Caki2 (cell line): ENCODE measurements at places on chromosomes 5 and 9.

DNA sequence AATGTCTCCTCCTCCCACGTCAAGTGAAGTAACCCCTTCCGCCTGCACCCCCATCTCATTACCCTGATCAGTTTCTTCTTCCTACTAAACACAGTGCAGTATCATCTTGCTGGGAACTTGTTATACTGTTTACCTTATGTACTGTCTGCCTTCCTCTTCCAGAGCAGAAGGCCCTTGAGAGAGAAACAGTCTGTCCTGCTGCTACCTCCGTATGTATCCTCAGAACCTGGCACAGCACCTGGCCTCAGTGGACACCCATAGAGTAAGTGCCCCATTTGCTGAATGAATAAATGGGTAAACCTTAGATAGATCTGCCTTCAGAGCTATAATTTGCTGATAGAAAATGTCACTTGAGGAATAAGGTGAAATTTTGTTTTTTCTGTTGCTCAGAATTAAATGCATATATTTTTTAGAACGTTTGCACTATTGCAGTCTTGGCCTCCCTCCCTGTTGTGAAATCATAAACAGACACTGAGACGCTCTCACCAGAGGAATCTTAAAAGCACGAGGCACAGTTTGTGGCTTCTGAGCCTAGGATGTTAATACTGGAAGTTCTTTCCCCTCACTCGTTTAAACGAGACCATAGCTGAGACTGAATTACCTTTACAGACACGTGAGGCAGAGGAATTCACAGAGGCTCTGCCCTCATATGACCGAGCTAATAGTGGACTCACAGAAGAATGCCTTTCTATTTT lies 223.1 kb upstream of the DAP start:
- no peak for DNase-seq

DNA sequence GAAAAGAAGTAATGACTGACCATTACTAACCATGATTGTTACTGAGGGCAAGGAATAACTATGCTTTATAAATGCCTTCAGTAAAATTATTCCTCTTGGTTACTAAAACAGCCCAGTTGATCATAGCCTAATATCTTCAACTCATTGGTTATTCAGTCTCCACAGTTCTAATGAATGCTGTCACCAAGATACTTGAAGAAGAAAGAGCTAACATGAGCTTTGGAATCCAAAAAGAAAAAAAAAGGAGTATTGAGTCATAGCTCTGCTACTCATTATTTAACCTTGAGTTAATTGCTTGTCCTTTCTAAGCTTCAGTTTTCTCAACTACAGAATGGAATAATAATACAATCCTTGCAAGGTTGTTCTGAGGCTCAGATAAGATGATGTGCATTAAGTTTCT lies 187.7 kb downstream of the BRINP1 start:
- no peak for DNase-seq

DNA sequence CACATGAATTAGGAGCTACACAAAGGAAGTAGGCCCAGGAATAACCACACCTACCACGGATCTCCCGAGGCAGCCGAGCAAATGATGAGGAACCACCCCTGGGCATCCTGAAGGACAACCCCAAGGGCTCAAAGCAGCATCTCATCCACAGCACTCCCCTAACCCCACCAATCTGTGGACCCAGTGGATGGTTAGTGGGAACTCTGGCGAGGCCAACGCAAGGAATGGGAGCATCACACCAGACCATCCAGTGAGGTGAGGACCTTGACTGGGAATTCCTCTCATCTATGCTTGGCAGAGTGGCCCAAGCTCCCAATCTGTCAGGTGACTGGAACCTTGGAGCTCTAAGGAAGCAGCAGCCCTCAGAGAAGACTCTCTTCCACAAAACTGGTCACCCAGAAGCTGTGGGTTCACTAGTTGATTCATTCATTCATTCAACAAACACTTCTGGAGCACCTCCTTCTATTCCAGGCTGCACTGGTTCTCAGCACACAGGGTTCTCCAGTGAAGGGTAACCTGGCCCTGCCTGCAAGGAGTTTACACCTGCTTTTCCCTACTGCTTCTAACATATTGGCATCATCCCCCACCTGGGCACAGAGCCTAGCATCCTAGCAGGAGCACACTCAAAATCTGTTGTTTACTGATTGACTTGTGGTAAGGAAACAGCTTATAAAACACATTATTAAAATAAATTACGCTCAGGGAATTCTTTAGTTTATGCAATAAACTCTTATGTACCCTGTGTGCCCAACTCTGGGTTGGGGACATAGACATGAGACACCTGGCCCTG lies 4.9 kb downstream of the ACSL6 start:
- no peak for DNase-seq

DNA sequence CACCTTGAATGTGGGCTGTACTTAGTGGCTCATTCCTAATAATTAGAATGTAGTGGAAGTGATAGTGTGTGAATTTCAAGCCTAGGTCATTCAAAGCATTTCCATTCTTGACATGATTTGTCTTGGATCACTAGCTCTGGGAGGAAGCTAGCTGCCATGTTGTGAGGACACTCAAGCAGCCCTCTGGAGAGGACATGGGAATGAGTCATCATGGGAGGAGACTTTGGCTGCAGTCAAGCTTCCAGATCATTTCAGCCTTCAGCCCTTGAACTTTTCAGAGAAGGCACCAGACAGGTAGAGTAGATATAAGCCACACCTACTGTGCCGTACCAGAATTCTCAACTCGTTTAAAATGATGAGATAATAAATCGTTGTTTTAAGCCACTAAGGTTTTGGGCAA lies 506.9 kb downstream of the ZNF608 start:
- DNase-seq, result no peak

DNA sequence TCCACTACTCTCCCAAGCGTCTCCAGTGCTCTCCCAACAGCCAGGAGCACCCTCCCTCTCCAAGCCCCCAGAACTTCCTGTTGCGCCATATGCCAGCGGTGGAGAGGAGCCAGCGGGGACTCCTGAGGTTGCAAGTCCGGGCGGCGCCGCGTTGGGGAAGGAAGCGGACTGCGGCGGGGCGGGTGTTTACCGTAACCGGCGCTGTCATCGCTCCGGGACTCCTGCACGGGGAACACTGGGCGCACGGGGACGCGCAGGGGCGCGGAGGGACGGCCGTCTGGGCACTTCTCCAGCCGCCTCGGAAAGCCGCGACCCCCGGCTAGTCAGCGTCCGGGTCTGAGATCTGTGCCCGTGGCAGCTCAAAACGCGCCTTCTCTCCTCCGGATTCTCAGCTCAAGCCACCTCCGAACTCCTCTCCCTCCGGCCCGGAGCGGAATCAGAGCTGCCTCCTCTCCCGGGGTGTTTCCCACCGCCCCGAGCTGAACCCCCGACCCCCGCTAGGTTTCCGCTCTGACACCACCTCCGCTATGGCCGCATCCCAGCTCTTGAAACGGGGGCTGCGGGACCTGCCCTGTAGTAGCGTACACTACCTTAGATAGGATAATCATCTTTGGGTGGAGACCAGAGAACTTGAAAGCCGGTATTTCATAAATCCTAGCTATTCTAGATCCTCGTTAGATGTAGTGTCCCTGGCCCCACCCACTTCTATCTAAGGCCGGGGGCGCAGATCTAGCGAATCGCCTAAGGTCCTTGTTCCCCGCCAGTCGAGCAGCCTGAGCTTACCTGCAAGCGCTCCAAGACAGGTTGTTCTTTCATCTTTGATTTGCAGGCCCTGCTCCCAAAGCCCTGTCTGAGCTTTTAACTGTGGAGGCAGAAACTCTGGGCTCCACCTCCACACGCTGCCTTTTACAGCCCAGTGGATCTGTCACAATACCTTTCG lies at the start of gene TRPM6:
TRPM6 (minus strand) TSS at position 881 of the 940 bp plus-strand sequence; CDS start at position 816, 65 bp downstream.
- peak; percentile 37 for DNase-seq

GRCh38 chr5:126852091-126852571 lies 75.2 kb downstream of the LMNB1 start:
- DNase-seq, result no peak

GRCh38 chr5:103444333-103445038 lies 118.1 kb downstream of the NUDT12 start:
- DNase-seq, result no peak

- no peak for DNase-seq
Observed at GRCh38 chr9:37788332-37788731, 3.5 kb upstream of the EXOSC3 start.

DNA sequence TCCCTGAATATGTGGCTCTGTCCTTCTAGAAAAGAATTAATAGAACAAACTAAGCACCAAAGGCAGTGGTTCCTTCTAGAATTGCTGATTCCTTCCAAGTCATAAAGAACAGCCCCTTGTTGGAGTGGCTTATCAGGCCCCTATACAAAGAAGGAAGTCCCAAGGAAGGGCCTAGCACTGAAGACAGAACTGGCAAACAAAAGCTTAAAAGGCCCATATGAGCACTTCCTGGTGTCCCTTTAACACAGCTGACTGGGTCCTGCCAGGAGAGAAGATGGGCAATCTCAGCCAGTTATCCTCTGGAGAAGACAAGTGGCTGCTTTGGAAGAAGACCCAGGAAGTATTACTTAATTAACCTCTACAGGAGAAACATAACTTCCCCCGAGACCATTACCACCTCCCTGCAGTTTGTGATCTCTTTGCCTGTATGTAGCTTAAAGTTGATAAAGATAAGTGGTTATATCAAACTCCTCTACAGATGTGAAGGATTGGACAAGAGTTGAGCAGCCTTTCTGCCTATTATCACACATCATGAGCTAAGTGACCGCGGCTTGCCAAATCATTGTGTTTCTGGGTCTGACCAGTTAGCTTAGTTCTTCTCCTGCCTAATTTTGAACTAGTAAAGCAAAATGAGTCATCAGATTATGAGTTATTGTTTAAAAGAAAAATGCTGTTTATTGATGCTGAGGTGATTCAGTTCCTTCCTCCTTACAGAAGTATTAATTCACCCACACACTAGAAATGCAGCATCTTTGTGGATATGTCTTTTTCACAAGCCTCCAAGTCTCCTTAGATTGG lies 13.3 kb upstream of the STING1 start:
- no peak for DNase-seq

DNA sequence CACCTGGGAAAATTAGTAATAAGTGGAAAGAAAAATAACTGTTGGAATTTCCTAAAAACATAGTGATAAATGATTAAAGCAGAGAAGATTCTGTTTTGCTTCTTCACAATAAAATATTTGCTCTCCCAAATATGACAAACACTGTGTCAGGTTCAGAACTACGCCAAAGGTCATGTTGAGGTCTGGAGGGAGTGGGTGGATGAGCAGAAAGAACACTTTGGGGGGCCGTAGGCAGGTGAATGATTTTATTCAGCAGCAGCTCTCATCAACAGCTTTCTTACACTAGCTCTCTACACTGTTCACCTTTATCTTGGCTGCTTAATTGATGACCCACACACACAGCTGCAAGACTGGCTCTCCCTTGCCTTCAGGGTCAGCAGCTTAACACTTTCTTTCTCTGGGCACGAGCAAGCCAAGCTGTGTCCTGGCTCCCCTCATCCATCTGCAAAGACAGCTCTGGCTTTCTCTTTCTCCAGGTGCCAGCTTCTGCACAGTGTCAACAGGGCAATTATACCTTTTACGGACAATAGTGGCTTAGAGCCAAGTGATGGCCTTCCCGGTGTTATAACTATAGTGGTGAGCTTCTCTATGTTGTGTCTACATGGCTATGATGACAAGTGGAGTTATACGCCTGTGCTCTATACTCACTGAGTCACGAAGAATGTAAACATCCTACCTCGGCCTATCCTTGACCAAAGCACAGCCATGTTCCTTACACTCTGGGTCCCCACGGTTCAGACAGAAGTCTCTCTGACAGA lies 18.9 kb upstream of the GPX8 start:
- DNase-seq, result no peak

DNA sequence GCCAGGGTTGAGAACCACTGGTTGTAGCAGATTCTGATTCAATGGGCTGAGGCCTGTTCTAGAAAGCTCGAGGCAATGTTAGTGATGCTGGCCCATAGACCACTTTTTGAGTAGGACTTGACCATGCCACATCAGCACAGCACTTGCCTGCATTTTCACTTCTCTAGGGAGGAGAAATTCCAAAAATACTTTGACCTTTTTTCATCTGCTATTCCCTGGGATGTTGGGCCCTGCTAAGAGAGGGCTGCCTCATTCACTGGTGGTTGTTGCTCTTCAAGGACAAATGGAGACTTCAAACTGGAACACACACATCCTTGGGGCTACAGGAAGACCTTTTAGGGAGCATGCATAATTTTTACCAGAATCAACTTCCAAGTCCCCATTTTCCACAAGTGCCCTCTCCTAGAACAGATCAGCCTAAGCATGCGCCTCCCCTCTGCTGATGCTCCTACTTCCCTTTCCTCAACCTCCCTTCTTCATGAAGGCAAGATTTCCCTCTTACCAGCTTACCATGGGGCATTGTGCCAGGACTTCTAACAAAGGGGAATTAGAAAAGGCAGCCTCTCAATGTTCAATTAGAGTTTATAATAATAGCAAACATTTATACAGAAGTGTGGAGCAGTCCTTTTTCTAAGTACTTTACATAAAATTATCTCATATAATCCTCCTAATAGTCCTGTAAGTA lies 12.7 kb upstream of the TGFBI start:
- no peak for DNase-seq

- DNase-seq, result no peak
Observed at GRCh38 chr9:121711797-121712196, 60.4 kb downstream of the DAB2IP start.

DNA sequence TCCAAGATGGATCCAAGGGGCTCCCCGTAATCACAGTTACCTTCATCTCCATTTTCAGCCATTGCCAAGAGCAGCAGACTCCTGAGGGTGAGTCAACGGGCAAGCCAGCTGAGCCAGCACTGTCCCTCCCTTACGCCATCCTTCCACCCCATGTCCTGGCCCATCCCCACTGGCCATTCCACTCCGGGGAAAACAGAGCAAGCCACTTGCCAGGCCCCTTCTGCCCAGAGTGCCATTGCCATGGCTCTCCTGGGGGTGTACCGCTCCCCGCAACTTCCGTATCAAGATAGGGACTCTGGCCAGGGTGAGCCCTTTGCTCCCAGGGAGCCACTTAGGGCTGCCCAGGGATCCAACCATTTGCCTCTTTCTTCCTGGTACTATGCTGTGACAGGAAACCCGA lies 48.9 kb upstream of the CDKN2AIPNL start:
- no peak for DNase-seq

GRCh38 chr5:143055596-143056338 lies 285.6 kb downstream of the ARHGAP26 start:
- no peak for DNase-seq

DNA sequence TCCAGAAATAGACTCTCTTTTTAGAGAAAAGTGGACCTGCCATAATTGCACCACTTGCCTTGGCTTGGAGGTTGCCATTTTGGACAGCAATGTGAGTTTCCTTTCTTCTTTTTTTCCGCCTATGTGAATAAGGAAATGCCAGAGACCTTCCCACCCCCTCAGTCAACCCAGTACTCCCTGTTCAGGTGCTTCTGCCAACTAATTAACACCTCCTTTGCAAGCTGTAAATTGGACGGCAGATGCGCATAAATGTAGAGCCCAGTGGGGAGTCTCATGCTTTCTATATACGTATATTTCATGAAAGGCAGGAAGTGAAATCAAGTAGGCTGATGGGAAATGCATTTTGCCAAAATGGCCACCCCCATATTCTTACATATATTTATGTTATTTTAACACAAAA lies 269.8 kb upstream of the RFX3 start:
- DNase-seq, result no peak

- DNase-seq, result peak; percentile 57
Observed at GRCh38 chr9:35954942-35955546, 2.9 kb downstream of the OR2S2 start.

- DNase-seq, result no peak
Observed at GRCh38 chr5:1479581-1480188, 34.4 kb upstream of the SLC6A3 start.

- DNase-seq, result no peak
Observed at GRCh38 chr9:69382135-69382534, 57.1 kb downstream of the ENTREP1 start.
